ENCODE measurements at places on chromosomes 13 and 19.

GRCh38 chr13:30093236-30093635 is 214.1 kb downstream of the KATNAL1 start:
- DNase-seq: no peak

DNA sequence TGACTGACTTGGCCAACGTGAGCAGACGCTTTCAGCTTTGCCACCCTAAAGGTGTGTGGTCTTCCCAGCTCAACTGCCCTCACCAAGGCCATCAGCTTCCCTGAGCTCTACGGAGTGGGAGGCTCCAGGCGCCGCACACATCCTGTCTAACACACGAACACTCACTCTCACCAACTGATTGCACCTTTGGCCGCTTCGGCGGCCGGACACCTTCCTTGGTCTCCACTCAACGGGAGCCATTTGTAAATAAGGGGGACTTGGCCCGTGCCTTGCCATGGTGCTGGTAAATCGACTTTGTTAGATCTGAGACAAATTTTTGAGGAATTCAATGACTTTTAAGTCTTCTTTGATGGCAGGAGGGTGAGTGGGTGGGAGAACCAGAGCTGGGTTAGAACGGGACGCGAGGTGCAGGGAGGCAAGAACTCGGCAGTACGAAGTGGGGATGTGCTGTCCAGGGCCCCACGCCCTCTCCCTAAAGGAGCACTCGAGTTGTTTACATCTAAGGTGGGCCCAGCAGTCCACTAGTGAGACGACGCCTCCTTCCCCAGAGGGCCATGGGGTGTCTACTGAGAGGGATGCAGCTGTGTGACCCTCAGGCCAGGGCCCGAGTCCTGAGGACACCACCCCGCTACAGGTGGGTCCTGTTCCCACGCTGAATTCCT is 4.4 kb downstream of the C13orf46 start:
- DNase-seq: no peak

DNA sequence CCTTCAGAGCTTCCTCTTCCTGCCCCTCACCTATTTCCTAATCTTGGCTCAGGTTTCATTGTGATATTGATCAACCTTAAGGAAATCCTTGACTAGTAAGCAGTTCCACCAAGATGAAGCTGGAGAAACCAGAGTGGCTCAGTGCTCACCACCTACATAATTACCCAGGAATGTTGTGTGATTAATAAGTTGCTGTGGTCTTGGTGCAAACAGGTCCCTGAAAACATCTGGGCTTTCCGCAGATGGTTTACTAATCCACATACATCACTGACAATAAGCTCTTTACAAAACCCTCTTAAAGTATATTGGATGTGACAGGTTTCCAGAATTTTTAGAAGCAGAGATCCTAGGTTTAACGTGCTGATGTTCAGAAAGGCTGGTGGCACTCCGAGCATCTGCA is 8.6 kb upstream of the SERP2 start:
- DNase-seq: no peak

GRCh38 chr19:9966448-9966847 is 30.1 kb upstream of the OLFM2 start:
- DNase-seq: no peak

DNA sequence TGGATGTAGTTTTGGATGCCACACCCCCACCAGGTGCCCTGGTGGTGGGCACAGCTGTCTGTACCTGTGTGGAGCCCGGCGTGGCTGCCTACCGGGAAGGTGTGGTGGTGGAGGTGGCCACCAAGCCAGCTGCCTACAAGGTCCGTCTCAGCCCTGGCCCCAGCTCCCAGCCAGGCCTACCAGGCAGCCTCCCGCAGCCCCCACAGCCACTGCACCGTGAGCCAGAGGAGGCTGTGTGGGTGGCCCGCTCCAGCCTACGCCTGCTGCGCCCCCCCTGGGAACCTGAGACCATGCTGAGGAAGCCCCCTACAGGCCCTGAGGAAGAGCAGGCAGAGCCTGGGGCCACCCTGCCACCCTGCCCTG is 3.5 kb downstream of the CIC start:
- DNase-seq: no peak

DNA sequence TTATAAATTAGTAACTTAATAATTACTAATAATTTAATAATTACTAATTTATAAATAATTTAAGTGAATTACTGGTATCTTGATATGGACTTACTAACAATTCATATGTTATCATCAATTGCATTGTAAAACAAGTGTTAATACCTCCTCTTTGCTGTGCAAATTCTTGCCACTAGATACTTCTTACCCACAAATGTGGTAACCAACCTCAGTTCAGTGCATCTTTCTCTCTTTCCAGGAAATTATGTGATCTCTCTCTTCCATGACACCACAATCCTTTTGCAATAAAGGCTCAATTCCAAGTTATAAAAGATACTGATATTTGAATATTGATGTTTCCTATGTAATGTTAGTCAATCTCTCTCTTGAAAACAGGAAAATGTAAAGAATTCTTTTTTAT is 408.6 kb upstream of the MIR17HG start:
- DNase-seq: no peak

GRCh38 chr19:31262725-31263191 is 86.5 kb downstream of the TSHZ3 start:
- DNase-seq: no peak

- DNase-seq: no peak
Measured at GRCh38 chr13:36366031-36366430, 19.8 kb upstream of the SPART start.

- DNase-seq: peak; percentile 20
Measured at GRCh38 chr19:47379381-47379938, 30.3 kb downstream of the DHX34 start.

DNA sequence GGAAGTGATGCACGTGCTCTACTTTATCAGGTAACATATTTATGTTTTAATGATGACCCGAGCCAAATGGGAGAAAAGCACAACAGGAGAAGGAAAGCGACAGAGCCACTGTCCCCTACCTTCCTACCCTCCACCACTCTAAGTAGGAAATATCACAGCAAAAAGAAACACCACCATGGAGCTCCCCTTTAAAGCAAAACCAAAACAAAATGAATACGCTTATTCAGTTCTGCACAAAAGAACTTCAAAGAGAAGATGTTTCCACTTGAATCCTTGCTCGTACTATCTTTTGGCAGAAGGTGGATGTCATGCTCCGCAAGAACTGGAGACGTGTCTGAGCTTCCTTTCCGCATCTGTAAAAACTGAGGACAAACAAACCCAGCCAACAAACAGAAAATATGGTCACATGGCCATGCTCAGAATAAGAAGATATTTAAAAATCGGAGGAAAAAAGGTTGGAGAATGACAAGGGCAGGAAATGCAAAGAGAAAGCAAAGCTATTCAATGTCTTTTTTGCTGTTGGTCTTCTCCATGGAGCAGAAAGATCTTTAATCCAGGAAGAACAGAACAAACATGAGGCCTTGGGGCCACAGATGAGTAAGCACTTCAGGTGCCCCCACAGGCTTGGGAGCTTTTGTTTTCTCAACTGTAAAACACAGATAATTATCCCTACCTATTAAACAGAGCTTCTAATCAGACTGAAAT is 19.5 kb downstream of the N4BP2L1 start:
- peak; percentile 41 for DNase-seq

DNA sequence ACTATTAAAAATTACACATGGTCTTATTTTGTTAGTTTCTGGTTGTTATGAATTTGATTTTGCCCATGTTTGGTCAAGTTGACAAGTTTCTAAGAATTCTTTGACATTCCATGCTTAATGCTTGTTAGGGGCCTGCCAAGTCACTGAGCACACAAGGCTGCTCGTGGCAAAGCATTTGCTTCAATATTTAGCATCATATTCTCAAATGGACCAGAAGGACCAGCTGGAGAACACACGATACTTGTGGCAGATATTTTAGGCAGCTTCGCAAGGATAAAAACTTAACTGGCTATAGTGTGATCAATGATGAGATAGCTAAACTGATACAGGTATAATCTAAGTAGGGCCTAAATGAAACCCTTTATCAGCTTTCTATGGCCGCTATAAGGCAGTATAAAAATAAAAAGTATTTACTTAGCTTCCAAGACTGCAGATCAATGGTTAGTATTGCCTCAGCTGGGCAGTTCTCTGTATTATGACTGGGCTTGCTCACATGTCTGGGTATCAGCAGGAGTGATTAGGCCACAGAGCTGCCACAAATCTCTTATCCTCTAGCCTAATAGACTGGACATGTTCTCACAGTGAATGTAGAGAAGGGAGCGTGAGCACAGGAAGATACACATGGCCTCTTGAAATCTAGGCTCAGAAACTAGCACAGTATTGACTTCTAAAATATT is 155.9 kb upstream of the SPRY2 start:
- no peak for DNase-seq

GRCh38 chr19:18059902-18060301 is 26.8 kb downstream of the IL12RB1 start:
- DNase-seq: no peak

DNA sequence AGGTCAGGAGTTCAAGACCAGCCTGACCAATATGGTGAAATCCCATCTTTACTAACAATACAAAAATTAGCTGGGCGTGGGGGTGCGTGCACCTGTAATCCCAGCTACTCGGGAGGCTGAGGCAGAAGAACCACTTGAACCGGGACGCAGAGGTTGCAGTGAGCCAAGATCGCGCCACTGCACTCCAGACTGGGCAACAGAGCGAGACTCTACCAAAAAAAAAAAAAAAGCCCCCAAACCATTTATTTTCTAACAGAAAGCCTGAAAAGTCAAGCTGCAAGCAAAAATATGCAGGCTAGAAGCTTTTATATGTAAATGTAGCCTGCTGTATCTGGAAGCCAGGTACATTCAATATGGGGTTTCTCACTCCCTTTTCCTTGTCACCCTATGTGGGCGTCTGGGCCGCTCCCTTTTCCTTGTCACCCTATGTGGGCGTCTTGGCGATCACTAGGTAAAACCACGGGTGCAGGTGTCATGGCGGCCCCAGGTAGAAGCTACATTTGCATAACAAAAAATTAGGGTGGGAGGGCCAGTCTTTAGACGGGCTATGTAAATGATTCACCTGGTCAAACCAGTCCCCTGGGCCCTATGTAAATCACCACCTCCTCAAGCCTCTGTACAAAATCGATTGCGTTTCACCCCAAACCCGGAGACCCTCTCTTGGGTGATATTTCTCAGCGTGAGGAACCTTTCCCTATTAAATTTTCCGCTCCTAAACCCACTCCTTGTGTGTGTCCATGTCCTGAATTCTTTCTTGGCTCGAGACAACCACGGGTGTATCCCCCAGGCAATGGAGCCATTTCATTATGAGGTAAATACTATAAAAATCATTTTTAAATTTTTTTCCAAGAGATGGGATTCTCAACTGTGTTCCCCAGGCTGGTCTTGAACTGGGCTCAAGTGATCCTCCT is 2.1 kb downstream of the TRIM13 start:
- DNase-seq: no peak

DNA sequence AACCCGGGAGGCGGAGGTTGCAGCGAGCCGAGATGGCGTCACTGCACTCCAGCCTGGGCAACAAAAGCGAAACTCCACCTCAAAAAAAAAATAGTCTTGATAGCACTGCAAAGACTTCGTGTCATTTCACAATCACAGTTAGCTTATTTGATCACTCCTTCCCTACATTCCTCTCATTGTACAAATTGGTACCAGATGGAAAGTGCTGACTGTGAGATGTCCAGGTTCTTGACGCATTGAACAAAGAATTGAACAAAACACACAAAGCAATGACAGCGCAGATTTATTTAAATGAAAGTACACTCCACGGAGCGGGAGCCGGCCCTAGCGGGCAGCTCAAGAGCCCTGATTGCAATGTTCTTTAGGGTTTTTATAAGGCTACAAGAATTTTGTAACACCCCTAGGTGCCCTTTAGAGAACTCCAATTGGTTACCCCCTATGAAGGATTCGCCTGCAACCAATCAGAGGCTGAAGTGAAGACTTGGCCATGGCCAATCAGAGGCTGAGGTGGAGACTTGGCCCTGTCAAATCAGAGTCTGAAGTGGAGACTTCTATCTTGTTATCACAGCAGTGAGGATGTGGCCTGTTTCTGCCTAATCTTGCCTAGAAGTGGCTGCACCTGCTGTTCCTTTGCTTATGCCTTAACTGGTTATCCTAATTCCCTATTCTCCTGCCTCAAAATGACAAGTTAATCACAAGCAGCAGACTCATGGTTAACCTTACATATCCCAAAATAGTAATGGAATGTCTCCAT is 16.7 kb downstream of the ZNF556 start:
- no peak for DNase-seq

DNA sequence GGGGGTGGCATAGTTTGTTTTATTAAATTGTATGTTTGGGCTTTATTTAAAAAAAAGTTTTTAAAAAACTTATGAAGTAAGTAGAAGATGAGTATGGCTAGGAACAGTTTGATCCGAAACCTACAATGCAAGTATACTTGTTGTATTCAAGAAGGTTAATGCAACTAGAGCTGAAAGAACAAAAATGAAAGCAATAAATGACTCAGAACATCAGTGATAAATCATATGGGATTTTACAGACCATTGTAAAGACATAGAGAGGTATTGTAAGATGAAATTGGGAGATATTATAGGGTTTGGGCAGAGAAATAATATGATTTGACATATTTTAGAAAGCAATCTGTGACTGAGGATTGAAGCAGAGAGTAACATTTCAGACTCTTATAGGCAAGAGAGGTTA is 1135.3 kb downstream of the SLITRK5 start:
- no peak for DNase-seq

GRCh38 chr19:11247391-11247790 is 8.0 kb downstream of the ANGPTL8 start:
- no peak for DNase-seq

GRCh38 chr19:29760752-29761502 is 45.9 kb upstream of the C19orf12 start:
- no peak for DNase-seq

DNA sequence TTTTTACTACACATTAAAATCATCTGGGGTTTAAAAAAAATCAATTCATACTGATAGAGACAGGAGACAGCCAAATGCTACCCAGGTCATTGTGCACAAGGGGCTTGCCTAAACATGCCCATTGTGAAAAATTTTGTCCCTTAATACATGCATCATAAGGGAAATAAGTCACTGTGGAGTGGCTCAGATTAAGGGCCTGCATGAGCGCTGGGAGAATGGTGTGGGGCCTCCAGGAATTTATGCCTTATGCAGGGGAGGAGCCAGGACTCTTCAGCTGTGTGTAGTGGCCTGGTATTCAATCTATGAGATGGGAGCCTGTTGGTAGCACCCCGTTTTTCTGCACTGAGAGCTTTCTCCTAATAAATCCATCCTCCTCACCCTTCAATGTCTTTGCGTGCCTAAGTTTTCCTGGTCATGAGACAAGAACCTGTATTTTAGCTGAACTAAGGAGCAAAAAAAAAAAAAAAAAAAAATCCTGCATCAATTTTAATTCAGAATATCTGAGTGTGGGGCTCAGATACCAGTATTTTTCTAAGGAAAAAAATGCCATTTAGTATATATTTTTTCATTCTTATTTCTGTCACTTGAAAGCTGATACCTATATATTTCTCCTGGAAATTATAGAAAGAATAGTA is 997.6 kb upstream of the ATXN8OS start:
- DNase-seq: no peak

- no peak for DNase-seq
Measured at GRCh38 chr13:93814658-93815057, 588.1 kb downstream of the GPC6 start.

Measured in NCI-H1092 treated with DMSO at 0.1 percent for 48 hours (cell line).